ENCODE measurements at places on chromosomes 3 and 15. TPM values are rescaled to one million over a fixed set of nuclear protein-coding genes. Genes with fewer than 3 reads are reported as not detected.

The ARHGEF3 gene
- total RNA-seq, result 2.3 TPM

The MOBP gene
- total RNA-seq, result not detected

- no peaks in the 10 kb centered on the region for H3K36me3 ChIP-seq
- H3K27me3 ChIP-seq, result peaks cover 3% of the 10 kb centered on the region
- no peak overlapping the region for H3K4me3 ChIP-seq
These were observed 78.8 kb upstream of the PRR23C start for GRCh38 chr3:139123377-139124095.

- no peak for DNase-seq
- no peak overlapping the region for H3K27ac ChIP-seq
- peaks cover 2% of the 10 kb centered on the region for H3K4me1 ChIP-seq
- no peaks in the 10 kb centered on the region for H3K36me3 ChIP-seq
- H3K27me3 ChIP-seq, result peaks cover 7% of the 10 kb centered on the region
These were observed 148.7 kb downstream of the RORA start for GRCh38 chr15:61080221-61081026.
